ENCODE measurements at places on chromosomes 11 and 22.

DNA sequence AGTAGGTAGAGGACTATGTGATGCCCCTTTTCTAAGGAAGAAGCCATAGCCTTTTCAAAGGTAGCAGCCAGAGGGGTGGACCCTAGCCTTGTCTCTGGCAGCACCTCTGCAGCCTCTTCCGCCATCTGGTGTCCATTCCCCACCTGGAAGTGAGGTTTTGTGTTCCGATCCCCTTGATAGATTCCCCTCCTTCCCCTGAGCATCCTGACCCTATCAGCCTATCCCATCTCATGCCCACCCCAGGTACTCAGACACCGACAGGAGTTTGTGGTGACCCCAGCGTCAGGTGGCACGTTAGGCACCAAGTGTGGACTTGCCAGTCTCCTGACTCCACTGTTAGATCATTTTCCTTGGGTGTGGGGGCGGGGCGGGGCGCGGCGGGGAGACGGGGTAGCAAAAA, 398 bp upstream of the FAM89B start:
- DNase-seq = no peak

DNA sequence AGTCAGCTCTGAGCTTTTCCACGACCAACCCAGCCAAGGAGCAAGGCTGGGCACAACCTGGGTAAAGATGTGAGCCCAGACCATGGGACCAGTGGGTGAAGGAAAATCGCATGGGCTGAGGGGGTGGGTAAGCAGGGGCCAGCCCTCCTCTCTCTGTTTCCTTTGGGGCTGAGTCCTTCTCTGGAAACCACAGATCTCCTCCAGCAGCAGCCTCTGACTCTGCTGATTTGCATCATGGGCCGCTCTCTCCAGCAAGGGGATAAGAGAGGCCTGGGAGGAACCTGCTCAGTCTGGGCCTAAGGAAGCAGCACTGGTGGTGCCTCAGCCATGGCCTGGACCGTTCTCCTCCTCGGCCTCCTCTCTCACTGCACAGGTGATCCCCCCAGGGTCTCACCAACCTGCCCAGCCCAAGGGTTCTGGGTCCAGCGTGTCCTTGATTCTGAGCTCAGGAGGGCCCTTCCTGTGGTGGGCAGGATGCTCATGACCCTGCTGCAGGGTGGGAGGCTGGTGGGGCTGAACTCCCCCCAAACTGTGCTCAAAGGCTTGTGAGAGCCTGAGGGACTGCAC, 67.8 kb downstream of the GGTLC2 start:
- DNase-seq = no peak

GRCh38 chr11:45423036-45423435, 136.9 kb upstream of the SYT13 start:
- DNase-seq = peak; percentile 26

- no peak for DNase-seq
These were observed 105.5 kb downstream of the C11orf87 start for GRCh38 chr11:109527496-109527895.
